Stimulated activated CD4-positive, alpha-beta T cell treated with anti-CD3 and anti-CD28 coated beads, Interleukin-2, amount 100 ng/mL, for 24 hours (primary cell): ENCODE measurements at places on chromosomes 1 and 21.

DNA sequence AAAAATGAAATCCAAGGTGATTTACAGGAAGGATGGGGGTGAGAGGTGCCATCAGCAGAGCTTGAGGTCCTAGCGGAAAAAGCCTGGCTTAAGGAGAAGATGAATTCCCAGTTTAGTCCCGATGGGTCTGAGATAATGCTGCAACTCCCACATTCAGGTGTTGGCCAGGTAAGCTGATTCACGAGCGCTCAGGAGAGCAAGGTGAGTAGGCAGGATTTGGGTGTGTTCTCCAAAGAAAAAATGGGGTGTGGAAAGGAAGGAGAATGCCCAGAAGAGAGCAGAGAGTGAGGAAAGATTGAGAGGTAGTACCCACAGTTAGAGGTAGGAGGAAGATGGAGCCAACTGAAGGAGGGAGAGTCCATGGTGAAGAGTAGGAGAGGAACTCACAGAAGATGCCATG, 12.5 kb downstream of the RIMS3 start:
- no peak for DNase-seq

GRCh38 chr1:64459743-64460142, 10.2 kb upstream of the CACHD1 start:
- no peak for DNase-seq

- DNase-seq = no peak
Observed at GRCh38 chr1:167923324-167924056, 9.6 kb upstream of the ADCY10 start.

DNA sequence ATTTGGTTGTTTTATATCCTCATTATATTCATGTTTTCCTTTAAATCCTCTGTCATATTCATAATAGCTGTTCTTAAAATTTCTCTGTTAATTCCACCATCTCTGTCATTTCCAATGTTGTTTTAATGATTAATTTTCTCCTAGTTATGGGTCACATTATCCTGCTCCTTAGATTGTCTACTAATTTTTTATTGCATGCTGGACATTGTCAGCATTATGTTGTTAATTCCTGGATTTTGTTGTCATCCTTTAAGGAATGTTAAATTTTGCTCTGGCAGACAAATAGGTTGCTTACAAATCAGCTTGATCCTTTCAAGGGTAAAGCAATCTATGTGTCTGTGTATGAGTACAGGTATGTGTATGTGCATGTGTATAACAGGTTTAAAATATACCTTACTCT, 393.8 kb upstream of the POU3F1 start:
- DNase-seq = no peak

- DNase-seq = no peak
Observed at GRCh38 chr1:21241771-21242581, 48.3 kb downstream of the ECE1 start.

DNA sequence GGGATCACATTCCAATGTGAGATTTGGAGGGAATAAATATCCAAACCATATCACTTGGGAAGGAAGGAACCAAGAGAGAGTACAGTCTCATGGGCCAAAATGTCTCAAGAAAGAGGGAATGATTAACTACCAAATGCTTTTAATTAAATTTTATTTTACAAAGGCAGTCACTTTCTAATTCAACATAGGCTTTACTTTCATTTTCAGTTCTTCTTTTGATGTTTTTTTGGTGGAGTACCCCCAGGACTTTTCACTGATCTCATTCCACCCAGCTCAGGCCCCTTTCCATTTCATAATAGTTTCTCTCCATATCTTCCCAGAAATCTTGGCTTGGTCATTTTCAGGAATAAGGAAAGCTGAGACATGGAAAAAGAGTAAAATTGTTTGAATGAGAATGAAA, 5.1 kb upstream of the SLAMF7 start:
- DNase-seq = no peak

- peak; percentile 54 for DNase-seq
Observed at GRCh38 chr1:203593723-203594122, 32.9 kb upstream of the ATP2B4 start.

GRCh38 chr1:171798311-171798710, 16.9 kb downstream of the METTL13 start:
- DNase-seq = no peak

- no peak for DNase-seq
Observed at GRCh38 chr1:12049616-12050015, 13.5 kb upstream of the TNFRSF8 start.

GRCh38 chr1:190658907-190659306, 181.2 kb upstream of the BRINP3 start:
- DNase-seq = no peak

- no peak for DNase-seq
Observed at GRCh38 chr1:37174876-37175275, 140.6 kb upstream of the GRIK3 start.

DNA sequence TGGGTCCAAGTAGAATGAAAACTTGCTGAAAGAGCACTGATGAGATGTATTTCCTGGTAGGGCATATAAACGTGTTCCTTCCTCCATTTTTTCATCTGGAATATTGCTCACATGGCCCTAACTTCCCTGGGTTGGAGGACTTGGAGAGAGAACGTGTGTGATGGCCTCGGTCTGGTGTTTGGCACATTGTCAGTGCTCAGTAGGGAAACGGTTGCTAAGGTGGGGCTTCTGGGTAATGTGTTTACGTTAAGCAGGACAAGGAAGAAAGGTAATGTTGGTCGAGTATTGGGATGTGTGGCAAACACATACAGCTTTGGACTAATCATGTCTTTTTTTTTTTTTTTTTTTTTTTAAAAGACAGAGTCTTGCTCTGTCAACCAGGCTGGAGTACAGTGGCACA, 6.2 kb downstream of the TTF2 start:
- DNase-seq = no peak

GRCh38 chr1:210464519-210465039, 135.9 kb downstream of the HHAT start:
- peak; percentile 18 for DNase-seq

- DNase-seq = no peak
Observed at GRCh38 chr1:97630281-97630680, 290.6 kb downstream of the DPYD start.

- DNase-seq = no peak
Observed at GRCh38 chr1:59682396-59683080, 132.2 kb upstream of the HOOK1 start.

GRCh38 chr1:106027871-106028270, 1028.6 kb upstream of the PRMT6 start:
- no peak for DNase-seq

DNA sequence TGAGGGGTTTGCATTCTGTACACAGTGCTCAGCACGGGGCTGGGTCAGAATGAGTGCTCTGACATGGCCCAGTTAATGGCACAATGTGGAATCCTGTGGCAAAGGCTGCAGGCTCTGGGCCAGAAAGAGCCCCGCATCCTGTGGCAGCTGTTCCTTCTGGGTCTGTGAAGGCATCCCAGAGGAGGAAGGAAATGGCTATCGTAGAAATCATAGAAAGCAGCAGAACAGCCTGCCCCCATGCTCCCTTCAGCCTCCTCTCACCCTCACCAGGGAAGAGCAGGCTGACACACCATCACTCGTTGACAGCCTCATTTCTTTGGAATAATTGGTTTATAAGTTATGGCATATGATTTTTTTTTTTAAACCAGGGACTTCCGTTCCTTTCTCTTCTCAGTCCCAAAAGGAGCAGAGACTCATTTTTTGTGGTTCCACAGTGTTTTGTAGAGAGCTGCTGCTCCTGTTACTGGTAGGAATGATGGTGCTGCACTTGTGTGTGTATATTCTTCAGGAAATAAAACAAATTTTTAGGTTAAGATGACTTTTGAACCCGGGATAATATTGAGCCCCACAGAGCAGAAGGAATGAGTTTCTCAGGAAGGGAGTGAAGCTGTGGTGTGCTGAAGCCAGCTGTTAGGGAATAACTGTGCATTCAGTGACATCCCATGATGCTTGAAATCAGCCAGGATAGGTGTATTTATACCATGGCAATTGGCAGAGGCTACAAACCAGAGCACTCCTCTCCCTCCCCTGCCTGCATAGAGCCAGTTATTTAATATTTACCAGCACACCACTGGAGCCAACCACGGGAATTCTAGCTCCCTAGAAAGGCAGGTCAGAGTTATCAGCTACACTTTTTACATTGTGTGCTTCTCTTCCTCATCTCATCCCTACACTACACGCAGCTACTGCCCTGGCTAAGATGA, 32.0 kb downstream of the PLXNA2 start:
- no peak for DNase-seq

GRCh38 chr1:67097305-67097704, 37.5 kb downstream of the C1orf141 start:
- no peak for DNase-seq

DNA sequence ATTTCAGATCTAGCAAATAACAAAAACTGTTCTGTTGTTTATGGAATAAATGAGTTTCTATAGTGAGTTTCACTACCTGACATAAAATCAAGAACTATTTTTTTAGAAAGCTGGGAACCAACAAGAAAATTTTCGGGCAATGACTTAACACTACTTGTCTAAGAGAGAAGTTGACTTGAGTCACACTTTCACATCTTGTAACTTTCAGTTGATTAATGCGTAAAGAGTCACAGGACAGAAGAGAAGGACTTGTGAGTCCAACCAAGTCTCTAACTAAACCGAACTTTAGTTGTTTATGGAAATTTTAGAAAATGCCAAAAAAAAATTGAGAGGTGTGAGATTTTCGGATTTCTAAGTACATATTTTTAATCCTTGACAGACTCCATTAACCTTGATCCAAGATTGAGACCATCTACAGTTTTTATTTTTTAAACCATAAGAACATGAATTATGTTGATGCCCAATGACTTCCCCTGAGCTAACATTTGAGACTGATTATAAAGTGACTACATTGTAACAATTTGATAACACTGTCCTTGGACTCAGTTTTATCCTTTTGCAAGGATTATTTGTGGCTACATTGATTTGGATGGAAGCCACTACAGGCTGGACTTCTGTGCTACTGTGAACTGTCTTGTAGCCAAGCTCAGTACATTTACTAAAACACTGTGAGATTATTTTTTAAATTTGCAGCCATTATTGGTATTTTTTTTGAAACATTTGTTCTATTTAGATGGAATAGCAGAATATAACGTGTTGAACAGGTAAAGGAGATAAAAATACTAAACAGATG, 284.0 kb downstream of the PTPRC start:
- no peak for DNase-seq

DNA sequence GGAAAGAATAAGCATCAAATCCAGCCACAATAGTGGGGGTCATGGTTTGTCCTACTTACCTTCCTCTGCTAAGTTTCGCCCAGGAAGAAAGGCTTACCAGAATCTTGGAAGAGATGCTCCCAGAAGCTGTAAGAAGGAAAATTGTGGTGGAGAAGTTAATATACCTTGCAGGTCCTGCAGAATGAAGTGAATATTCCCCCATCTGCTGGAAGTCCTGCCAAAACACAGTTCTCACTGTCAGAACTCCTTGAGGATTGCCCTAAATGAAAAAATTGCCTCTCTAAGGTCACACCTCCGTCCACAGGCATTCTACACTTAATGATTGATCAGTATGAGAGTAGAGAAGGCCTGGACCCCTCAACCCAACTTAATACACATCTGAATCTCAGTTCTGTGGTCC, 78.4 kb upstream of the RGS21 start:
- no peak for DNase-seq

- no peak for DNase-seq
Observed at GRCh38 chr21:28737674-28738419, 254.8 kb downstream of the LTN1 start.

GRCh38 chr1:239947801-239948200, 143.9 kb upstream of the FMN2 start:
- no peak for DNase-seq

- no peak for DNase-seq
Observed at GRCh38 chr1:106897976-106898375, 158.5 kb upstream of the PRMT6 start.
